ENCODE measurements at places on chromosomes 7 and 10. TPM values are rescaled to one million over a fixed set of nuclear protein-coding genes. Genes with fewer than 3 reads are reported as not detected.

Gene JAKMIP3
- total RNA-seq: 0.04 TPM

Gene TMEM196
- total RNA-seq: not detected

- no peak for DNase-seq
Observed at GRCh38 chr7:15838265-15838664, 151.8 kb upstream of the MEOX2 start.

DNA sequence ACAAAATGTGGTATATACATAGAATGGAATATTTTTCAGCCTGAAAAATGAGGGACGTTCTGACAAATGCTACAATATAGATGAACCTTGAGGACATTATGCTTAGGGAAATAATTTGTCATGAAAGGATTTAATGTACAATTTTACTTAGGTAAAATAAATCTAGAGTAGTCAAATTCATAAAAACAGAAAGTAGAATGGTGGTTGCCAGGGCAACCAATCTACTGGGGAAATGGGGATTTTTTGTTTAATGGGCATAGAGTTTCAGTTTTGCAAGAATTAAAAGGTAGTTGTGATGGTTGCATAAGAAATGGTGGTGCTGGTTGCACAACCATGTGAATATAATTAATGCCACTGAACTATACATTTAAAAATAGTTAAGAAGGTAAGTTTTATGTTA lies 296.0 kb upstream of the SP4 start:
- no peak for DNase-seq

DNA sequence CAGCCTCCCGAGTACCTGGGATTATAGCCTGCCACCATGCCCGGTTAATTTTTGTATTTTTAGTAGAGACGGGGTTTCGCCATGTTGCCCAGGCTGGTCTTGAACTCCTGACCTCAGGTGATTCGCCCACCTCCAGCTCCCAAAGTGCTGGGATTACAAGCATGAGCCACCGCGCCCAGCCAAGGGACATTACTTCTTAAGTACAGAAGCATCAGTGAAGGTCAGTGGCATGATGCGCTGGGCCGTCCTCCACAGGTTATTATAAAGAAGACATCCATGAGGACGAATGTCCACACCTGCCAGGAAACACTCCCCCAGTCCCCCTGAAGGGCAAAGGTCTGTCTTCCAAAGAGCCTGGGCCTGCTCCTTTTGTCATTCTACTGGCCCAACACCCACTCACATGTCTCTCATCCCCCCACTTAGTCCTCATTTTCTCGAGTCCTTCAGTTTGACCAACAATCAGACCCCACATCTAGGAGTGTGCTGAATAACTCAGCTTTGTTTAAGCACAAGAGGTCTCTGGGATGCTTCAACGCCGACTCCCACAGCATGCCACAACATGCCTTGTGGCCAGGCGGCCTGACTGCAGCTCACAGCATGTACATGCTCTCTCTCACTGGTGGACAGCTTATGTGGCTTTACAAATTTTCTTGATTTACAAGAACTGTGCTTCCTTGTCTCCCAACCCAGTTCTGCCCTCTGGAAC lies 73.0 kb downstream of the CTBP2 start:
- peak; percentile 69 for DNase-seq

DNA sequence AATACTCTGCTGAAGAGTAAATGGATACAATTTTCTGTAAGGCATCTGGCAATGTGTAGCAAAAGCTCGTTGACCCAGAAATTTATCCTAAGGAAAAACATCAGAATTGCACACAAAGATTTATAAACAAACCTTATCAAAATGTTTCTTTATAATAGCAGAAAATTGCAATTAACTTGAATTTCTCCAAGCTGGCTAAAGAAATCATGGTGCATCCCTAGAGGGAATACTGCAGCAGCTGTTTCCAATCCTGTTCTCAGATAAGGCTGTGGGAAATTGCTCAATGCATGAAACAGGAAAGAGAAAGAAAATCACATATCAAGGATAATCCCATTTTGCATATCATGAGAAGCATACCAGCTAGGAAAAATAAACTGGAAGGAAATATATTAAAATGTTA lies 18.7 kb downstream of the TACR2 start:
- DNase-seq: no peak

GRCh38 chr10:132420981-132421846 lies 24.2 kb downstream of the PWWP2B start:
- DNase-seq: peak; percentile 29

Gene ANKRD1
- total RNA-seq: not detected

- peak; percentile 49 for DNase-seq
Observed at GRCh38 chr7:129854401-129854800, 98.4 kb downstream of the UBE2H start.

- no peak for DNase-seq
Observed at GRCh38 chr10:71269301-71270288, 49.5 kb upstream of the SLC29A3 start.

- DNase-seq: no peak
Observed at GRCh38 chr10:88080213-88080612, 216.8 kb downstream of the PTEN start.

DNA sequence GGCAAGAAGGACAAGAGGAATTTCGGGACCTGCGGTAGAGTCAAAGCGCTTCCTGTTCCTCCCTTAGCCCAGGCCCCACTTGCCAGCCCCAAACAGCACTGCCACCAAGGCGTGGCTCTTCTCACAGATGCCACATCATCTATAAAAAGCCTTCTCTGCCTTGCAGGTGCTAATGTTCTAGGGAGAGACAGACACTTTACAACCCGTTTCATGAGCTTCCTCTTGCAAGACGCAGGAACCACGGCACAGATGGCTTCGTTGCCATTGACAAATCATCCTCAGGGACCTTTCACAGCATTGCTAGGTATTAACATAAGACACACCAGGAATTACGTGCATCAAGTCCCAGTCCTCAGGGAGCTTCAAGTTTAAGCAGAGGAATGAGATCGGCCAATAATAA lies 180.9 kb downstream of the JCAD start:
- DNase-seq: no peak

Gene HECW1
- not detected for total RNA-seq

Gene HYAL4
- total RNA-seq: 0.17 TPM

GRCh38 chr7:45176886-45177731 lies 19.5 kb downstream of the RAMP3 start:
- no peak for DNase-seq

GRCh38 chr7:85125651-85126131 lies 61.2 kb downstream of the SEMA3D start:
- DNase-seq: no peak

Gene C10orf67
- total RNA-seq: 0.11 TPM

GRCh38 chr7:63012633-63013183 lies 985.9 kb upstream of the ZNF722 start:
- no peak for DNase-seq

- DNase-seq: no peak
Observed at GRCh38 chr7:101631224-101631714, 2.2 kb upstream of the MYL10 start.

DNA sequence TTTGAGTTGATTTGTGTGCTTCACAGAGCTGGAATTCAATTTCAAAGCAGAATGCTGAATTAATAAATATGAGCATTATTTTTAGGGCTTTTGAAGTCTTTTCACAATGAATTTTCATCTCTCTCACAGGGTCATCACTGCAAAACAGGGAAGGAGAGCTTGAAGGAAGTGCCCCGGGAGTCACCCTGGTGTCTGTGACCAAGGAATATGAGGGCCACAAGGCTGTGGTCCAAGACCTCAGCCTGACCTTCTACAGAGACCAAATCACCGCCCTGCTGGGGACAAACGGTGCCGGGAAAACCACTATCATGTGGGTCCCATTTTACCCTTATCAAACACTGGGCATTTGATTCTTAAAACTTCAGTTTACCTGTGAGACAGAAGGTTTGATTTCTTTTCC lies 217.7 kb downstream of the ABCA13 start:
- no peak for DNase-seq

DNA sequence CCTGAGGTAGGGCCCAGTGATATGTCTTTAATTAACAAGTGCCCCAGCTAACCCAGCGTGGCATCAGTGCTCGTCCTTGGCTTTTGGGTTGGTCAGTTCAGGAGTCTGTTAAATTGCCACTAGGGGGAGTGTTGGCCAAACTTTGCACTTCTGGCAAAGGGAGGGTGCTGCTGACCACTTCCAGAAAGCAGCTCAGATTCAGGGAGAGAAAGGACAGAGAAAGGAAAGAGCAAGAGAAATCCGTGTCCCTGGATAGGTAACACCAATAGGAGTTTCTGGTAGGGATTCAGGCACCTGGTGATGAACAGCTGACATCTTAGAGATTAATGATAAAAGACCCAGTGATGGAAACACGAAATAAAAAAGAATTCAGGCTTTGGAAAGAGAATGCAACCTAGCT lies 243.1 kb upstream of the AOAH start:
- DNase-seq: no peak

Gene SMKR1
- 0.48 TPM for total RNA-seq

DNA sequence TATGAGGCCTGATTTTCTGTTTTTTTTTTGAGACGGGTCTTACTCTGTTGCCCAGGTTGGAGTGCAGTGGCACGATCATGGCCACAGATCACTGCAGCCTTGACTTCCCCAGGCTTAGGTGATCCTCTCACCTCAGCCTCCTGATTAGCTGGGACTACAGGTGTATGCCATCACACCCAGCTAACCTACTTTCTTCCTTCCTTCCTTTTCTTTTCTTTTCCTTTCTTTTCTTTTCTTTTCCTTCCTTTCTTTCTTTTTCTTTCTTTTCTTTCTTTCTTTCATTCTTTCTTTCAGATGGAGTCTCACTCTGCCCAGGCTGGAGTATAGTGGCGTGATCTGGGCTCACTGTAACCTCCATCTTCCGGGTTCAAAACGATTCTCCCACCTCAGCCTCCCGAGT lies 3.8 kb downstream of the SRRT start:
- no peak for DNase-seq
